H1 (cell line): ENCODE measurements at places on chromosomes 16 and 17. TPM values are rescaled to one million over a fixed set of nuclear protein-coding genes. Genes with fewer than 3 reads are reported as not detected.

Gene SLC7A5
- 327 and 341 TPM in 2 replicates for total RNA-seq

Gene FASN
- 559 and 561 TPM in 2 replicates for total RNA-seq

DNA sequence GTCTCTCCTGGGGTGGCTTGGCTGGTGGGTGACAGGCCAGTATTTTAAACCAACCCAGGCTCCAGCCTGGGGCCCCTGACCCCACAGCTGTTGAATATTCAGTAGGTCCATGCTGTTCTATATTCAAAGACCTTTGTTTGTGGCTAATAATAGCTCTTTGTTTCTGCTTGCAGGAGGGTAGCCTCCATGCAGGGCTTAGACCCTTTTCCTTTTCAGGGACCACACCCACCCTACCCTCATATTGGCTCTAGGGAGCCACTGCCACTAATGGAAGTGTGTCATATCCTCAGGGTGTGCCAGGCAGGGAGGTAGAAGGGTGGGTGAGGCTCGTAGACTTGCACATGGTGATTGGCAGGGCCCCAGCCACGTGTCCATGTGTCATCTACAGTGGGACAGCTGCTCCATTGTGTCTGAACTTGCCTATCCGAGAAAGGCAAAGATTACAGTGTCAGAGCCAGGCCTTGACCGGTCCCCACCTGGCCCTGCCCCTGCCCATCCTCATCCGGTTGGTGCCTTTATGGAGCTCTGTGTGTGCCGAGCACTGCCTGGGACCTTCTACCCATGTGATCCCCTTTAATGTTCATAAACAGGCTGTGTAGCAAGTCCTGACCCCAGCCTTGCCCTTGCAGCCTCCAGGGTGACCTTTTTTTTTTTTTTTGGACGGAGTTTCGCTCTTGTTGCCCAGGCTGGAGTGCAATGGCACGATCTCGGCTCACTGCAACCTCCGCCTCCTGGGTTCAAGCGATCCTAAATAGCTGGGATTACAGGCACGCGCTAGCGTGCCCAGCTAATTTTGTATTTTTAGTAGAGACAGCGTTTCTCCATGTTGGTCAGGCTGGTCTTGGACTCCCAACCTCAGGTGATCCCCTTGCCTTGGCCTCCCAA lies 22.1 kb downstream of the TMC7 start:
- H3K27me3 ChIP-seq, result no peaks in the 10 kb centered on the region
- peaks cover 14% of the 10 kb centered on the region for H3K4me1 ChIP-seq
- no peak overlapping the region for H3K4me3 ChIP-seq
- peaks cover 4% of the 10 kb centered on the region; the same call in 1 of the 2 replicates for H3K36me3 ChIP-seq

DNA sequence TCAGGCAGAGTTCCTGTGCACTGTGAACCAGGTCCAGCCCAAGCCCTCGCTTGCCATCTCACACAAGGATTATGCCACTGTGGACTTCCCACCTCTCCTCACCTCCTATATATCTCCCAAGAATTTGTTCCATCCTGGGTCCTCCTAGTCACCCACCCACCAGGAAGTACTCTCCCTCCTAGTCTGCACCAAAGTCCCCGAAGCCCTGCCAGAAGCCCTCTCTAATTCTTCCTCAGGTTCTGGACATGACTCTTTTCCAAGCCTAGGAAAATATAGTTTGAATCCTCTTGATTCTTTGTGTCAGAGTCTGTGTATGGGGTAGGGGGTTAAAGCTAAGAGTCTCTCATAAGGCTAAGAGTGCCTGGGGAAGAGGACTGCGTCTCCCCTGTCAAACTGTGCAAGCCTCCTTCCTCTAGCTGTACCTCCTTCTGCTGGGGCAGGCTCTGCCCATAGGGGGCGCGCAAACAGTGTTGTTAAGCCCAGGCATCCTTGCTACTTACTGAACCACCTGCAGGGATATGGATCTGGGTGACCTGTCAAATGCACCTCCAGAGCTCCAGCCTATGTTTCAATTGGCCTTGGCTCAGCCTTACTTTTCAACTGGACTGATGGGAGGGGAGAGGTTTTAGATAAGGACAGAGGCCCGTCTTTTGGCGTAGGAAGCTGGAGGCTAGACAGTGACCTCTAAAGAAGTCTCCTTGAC lies 16.6 kb upstream of the DLX4 start:
- no peaks in the 10 kb centered on the region for H3K36me3 ChIP-seq
- no peak overlapping the region for H3K4me3 ChIP-seq
- peak; percentile 97 for DNase-seq
- no peaks in the 10 kb centered on the region for H3K4me1 ChIP-seq
- H3K27ac ChIP-seq, result no peak overlapping the region
- H3K27me3 ChIP-seq, result no peaks in the 10 kb centered on the region

DNA sequence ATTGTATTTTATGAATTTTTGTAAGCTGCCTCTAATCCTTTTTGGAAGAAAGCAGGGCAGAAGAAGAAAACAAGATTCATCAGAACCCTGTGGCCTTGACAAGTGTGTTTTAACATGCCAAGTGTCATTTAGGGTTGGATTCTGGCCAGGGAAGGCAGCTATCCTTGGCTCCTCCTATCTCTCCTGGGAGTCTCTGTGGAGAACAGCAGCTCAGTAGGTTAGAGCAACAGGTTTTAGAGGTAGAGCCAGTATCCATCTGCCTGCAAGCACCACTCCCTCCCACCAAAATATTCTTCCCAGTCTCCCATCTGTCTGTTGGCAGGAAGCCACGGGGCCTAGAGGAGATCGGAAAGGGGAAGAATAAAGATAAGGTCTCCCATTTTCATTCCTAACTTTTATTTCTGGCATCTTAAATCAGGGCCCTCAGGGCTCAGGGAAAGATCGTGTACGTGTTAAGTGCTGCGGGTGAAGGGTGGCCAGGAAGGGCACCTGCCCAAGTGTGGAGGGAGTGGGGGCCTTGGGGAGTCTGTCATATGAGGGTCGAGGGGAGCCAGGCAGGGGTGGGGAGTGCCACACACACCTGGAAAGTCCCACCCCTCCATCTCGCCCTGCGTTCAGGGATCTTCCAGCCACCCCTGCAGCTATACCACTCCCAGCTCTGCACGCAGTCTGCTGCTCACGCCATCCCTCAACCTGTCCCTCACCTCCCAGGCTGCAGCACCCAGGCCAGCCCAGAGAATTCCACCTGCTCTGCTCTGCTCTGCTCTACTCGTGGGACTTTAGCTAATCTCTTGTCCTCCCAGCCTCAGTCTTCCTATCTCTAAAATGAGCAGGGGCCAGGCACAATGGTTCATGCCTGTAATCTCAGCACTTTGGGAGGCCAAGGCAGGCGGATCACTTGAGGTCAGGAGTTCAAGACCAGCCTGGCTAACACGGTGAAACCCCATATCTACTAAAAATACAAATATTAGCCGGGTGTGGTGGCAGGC lies 17.1 kb upstream of the CPSF4L start:
- peaks cover 4% of the 10 kb centered on the region; the same call in 1 of the 2 replicates for H3K4me1 ChIP-seq
- DNase-seq, result no peak
- no peaks in the 10 kb centered on the region for H3K27me3 ChIP-seq
- no peak overlapping the region for H3K4me3 ChIP-seq
- H3K27ac ChIP-seq, result no peak overlapping the region
- H3K36me3 ChIP-seq, result no peaks in the 10 kb centered on the region

Gene TBC1D3I
- total RNA-seq, result 0.46 TPM in 1 of 2 replicates, not detected in the other

- H3K36me3 ChIP-seq, result no peaks in the 10 kb centered on the region
- no peak overlapping the region for H3K27ac ChIP-seq
- no peak for DNase-seq
- peaks cover 12% of the 10 kb centered on the region for H3K4me1 ChIP-seq
- H3K4me3 ChIP-seq, result no peak overlapping the region
Measured at GRCh38 chr17:65456368-65457151, 104.9 kb downstream of the AXIN2 start.

Gene SLC16A13
- 4.7 and 5.8 TPM in 2 replicates for total RNA-seq

DNA sequence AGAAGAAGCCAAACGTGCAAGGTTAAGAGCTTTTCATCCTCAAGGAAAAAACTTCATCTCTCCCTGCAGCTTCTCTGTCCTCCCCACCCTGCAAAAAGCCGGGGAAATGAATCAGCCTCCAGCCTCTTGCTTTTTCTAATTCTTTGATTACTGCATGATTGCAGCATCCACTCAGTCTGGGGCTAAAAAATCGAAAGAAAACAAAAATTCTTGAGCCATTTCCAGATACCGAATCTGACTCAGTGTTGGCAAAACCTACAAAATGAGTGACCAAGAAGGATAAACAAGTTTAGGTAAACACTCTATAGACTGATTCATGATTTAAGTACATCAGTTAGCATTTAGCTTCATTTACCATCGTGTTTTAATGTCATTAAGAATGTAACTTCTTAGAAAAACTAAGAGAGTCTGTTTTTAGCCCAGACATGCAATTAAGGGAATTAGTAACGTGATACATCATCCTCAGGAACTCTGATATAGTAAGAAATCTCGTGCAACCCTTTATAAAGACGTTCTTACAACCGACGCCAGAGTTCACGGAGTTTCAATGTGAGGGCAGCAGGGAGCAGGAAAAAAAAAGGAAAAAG lies 287.3 kb upstream of the FOXF1 start:
- H3K4me1 ChIP-seq, result no peaks in the 10 kb centered on the region
- no peaks in the 10 kb centered on the region for H3K27me3 ChIP-seq
- H3K27ac ChIP-seq, result no peak overlapping the region
- no peaks in the 10 kb centered on the region for H3K36me3 ChIP-seq
- H3K4me3 ChIP-seq, result no peak overlapping the region

Gene TCAP
- 1.4 TPM in 2 replicates for total RNA-seq

Gene SLC6A2
- total RNA-seq, result 0.40 TPM in 1 of 2 replicates, not detected in the other

GRCh38 chr16:57539072-57539796 lies 2.9 kb upstream of the CCDC102A start:
- H3K4me1 ChIP-seq, result peaks cover 5% of the 10 kb centered on the region
- no peak overlapping the region for H3K4me3 ChIP-seq
- no peaks in the 10 kb centered on the region for H3K27me3 ChIP-seq

DNA sequence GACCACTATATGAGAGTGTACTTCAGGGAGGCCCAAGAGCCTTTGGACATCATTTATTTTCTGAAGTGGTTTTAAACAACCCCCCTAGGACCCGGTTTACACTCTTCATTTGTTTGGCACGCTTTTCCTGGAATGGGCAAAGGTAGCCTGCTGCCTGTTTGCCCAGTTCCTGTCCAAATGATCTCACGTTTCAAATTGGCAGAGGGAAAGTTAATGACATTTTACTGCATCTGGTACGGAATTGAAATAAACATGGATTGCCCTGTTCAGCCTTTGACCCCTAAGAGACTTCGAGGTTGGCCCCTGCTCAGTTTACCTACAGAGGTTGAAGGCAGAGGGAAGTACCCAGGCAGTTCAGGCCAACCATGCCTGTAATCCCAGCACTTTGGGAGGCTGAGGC lies 5.8 kb upstream of the RPRML start:
- no peak overlapping the region for H3K27ac ChIP-seq
- H3K36me3 ChIP-seq, result no peaks in the 10 kb centered on the region
- no peak for DNase-seq
- H3K4me3 ChIP-seq, result no peak overlapping the region
- peaks cover 2% of the 10 kb centered on the region; the same call in 1 of the 2 replicates for H3K27me3 ChIP-seq
- no peaks in the 10 kb centered on the region for H3K4me1 ChIP-seq

Gene ZNF747
- 10.3 and 12.0 TPM in 2 replicates for total RNA-seq

GRCh38 chr17:50594128-50594823 lies 33.8 kb downstream of the CACNA1G start:
- no peak overlapping the region for H3K4me3 ChIP-seq
- H3K36me3 ChIP-seq, result no peaks in the 10 kb centered on the region
- no peak for DNase-seq
- H3K4me1 ChIP-seq, result no peaks in the 10 kb centered on the region

Gene SPN
- 1.6 and 1.8 TPM in 2 replicates for total RNA-seq

Gene PIGW
- 27.1 and 28.9 TPM in 2 replicates for total RNA-seq

Gene SPNS2
- total RNA-seq, result 0.98 and 1.5 TPM in 2 replicates

DNA sequence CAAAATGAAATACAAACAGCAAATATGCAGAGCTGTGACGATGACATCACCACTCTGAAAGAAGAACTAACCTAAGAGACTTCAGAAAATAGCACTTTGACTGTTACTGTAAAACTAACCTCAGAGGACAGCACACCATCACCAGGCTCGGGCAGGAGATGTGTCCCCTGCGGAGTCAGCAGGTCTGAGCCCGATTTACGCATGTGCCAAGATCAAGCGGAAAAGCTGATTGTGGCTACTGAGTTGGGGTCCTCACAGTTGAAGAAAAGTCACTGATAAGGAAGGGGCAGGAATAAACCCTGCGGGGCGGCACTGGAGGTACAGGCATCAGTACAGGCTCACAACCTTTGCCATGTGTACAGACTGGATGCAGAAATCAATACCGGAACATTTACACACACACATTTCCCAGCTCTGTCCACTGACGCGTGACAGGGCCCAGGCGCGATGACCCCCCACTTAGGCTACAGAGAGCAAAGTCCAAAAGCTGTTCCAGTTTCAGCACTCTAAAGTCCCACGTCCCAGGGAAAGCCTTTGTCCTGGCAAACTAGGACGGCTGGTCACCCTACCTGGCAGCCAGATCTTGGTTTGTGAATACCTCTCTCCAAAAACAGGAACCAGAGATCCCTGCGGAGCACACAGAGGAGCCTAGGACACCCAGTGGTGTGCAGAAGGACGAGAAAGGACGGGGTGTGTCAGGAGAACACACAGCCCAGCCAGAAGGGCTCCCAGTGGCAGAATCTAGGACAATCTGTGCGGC lies 21.5 kb downstream of the TRAP1 start:
- H3K4me3 ChIP-seq, result no peak overlapping the region
- H3K27ac ChIP-seq, result no peak overlapping the region
- no peak for DNase-seq
- H3K27me3 ChIP-seq, result no peaks in the 10 kb centered on the region

Gene YPEL3
- 40.3 and 43.2 TPM in 2 replicates for total RNA-seq

Gene MT1G
- 17.7 and 19.7 TPM in 2 replicates for total RNA-seq

DNA sequence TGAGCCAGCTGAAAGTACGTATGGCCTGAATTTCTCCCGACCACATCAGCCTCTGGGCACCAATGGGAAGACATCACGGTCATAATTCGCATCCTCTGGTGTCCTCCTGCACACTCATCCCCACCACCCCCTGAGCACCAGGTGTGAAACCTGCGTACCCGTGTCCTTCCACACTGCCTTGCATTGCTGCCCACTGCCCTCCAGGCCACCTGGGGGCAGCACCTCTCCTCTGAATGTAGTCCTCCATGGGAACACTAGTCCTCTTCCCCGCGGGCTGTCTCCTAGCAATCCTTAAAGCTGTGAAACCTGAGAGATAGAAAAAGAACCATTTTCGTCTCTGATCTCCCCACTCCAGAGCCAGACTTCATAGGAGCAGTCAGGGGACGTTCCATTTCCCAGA lies 125.5 kb downstream of the ZNF18 start:
- no peak overlapping the region for H3K4me3 ChIP-seq
- H3K4me1 ChIP-seq, result no peaks in the 10 kb centered on the region
- H3K27ac ChIP-seq, result no peak overlapping the region
- H3K27me3 ChIP-seq, result no peaks in the 10 kb centered on the region
- H3K36me3 ChIP-seq, result no peaks in the 10 kb centered on the region
- no peak for DNase-seq
